ENCODE measurements at places on chromosomes 5 and 9.

DNA sequence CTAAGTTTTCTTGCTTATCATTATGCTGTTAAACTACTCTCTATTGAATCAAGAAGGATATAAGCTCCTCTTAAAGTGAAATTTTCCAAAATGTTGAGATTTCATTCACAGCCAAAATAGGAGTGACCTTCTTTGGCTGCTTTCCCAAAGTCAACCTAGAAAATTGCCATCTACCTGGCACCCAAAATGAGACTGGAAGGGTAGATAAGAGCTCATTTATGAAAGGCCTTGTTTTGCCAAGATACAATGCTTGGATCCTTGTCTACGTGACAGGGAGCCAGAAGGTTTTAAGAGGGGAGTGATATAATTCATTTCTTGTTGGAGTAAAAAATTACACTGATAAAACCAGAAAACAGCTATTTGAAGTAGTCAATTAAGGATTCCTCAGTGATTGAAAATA, 287.1 kb downstream of the IZUMO3 start:
- no peak for DNase-seq

GRCh38 chr9:6305954-6306563, 22.1 kb upstream of the TPD52L3 start:
- peak; percentile 23 for DNase-seq

DNA sequence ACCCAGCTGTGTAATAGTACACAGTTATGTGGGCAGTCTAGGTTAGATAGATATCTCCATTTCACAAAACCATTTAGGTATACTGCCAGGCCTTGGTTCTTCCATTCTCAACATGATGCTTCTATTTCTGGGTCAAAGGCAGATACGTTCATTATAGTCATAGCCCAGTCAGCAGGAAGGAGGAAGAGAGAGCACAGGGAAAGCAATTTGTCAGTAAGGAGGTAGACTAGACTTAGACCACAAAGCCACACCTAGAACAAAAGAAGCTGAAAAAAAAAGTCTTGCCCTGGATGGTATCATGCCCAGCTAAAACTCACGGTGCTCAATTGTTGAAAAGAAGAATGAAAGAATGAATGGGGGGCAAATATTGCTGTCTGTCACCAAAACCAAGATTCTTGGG, 7.6 kb downstream of the INVS start:
- no peak for DNase-seq

DNA sequence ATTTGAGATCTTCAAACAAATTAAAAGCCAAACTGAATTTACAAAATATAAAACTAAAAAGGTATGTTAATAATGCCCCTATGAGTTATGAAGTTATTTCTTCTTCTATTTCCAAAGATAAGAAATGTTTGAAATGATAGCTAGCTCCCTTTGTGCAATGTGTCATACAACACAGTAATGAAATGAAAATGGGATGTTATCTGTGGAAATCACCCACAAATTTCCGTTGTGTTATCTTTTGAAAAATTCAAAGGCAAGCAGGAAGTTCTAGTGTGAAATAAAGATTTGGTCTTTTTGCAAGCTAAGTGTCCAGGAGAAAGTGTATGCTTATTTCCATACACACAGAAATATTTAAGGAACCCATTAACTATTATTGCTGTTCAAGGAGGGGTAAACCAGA, 375.3 kb upstream of the PRR16 start:
- no peak for DNase-seq

GRCh38 chr5:98917433-98917832, 11.4 kb downstream of the CHD1 start:
- no peak for DNase-seq

DNA sequence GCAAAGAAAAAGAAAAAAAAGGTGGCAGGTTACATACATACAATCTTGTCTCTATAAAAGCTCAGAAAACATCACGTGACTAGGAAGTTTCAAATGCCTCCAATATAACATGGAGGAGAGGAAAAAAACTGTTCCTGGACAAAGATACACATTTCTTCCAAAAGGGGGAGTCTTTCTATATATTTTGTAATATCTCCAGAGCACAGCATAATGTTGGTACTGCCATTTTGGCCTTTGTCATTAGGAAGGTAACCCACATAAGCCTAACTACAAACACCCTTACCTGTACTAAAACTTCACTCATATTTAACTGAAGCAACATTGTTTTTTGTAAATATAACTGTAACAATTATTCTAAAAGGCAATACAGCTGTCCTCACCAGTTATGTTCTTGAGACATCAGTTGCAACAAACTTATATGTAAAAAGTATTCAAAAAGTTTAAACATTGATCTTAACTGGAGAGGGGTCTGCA, 1.2 kb upstream of the BTF3 start:
- peak; percentile 79 for DNase-seq

DNA sequence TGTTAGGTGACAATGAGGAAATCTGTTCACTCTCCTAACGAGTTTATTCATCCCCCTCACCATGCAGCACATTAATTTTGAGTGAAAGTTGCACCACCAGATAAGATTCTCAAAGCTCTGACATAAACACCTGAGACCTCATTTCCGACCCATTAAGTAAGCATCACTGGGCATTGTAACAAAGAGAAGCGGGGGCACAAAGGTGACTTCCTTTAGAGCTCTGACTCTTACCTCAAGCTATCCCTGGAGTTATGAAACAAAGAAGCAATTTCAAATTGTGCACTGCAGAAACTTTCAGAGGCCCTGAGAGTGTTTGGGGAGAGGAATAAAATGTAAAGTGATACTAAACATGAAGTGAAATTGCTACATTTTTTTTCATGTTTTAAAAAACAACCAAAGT, 29.5 kb downstream of the C5orf15 start:
- no peak for DNase-seq

- DNase-seq, result peak; percentile 29
Observed at GRCh38 chr5:54739371-54739770, 221.8 kb downstream of the SNX18 start.

DNA sequence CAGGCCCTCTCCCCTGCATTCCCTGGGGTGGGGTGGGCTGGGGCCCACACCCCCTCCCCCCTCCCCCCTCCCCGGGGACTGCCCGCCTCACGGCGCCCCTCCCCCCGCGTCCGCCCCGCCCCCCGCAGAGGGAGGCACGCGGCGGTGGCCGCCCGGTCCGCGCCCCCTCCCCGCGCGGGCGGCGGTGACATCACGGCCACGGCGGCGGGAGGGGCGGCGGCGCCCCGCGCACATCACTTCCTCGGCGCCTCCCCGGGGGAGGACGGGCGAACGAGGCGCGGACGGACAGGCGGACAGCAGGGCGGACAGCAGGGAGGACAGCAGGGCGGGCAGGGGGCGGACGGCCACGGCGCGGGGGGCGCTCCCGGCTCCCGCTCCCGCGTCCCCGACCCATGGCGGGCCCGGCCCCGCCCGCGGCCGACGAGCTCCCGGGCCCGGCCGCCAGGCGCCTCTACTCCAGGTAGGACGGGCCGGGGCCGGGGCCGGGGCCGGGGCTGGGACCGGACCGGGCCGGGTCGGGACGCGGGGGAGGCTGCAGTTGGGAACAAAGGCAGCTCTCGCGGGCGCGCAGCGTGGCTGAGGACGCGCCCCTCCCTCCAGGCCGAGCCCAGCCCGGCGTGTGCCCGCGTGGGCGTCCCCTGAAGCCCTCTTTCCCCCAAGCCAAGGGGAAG, at the start of gene GPSM1:
Gene GPSM1, plus strand, starts transcription at position 236 of the 671 bp plus-strand sequence. Its CDS starts 157 bp downstream, at position 393.
- peak; percentile 60 for DNase-seq

- peak; percentile 90 for DNase-seq
Observed at GRCh38 chr5:172417983-172418630, 36.2 kb downstream of the SH3PXD2B start.

DNA sequence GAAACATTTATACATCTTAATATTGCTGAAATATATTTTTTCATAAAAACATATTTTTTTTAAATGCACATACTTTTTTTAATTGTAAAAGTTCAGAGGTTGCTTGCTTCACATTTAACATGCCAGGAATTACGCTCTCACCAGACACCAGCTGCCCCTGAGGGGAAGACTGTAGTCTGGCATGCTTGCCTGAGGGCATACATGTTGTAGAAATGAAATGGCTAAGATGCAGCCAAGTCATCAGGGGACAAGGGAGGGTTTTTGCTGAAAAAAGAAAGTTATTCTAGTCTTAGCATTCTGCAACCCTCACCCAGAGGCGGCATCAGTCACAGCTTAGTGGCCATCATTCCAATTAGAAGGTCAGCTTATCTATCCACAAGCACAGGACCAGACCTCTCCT, 426.7 kb upstream of the FTMT start:
- peak; percentile 21 for DNase-seq

DNA sequence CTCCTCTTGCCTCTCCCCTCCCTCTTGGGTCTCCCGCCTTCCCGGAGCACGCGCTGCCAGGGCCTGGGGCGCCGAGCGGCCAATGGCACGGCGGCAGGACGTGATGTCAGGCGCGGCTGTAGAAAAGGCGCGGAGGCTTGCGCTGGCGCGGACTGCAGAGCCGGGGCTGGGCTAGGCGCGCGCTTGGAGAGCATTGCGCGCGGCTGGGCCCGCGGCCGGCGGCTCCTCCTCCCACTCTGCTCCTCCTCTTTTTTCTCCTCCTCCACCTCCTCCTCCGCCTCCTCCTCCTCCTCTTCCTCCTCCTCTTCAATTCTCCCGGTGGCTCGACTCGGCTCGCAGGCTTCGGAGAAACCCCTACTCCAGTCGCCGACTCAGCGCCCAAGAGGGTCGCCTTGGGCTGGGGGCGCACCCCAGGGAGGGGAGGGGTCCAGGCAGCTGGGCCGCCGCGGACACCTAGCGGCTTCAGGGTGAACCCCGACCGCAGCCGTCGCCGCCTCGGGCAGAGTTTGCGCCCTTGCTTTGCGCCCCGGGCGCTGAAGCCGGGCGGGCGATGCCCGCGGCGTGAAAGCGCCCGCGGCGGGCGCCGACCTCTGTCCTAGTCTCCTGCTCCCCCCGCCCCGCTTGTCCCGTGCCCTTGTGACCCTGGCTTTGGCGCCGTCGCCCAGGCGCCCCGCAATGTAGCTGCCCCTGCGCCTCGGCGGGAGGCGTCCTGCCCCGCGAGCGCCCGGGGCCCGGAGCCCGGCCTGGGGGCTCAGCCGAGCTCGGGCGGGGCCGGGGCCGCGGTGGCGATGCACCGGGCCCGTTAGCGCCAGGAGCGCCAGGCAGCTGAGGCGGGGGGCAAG, at the start of gene LHX2:
Gene LHX2, plus strand, starts transcription at position 309 of the 842 bp plus-strand sequence. CDS start 581 bp downstream, outside the sequence.
- peak; percentile 89 for DNase-seq

GRCh38 chr5:34511481-34511880, 144.6 kb upstream of the RAI14 start:
- no peak for DNase-seq

- DNase-seq, result no peak
Observed at GRCh38 chr5:56168066-56168478, 65.1 kb downstream of the ANKRD55 start.

DNA sequence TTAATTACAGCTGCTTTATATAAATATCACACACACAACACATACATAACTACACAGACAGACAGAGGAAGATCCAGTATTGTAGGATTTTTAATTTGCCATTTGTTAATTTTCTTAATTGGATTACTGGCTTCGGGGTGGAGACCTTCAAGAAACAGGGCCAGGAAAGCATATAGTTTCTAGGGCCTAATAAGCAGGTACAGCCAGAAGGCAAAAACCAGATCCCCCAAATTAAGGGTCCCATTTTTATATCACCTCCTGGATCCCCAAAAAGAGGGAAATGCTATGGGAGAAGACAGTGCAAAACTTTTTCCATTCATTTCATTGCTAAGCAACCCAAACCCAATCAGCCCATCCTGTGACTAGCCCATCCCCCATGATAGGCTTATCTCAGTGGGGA, 373.3 kb upstream of the FAM174A start:
- no peak for DNase-seq

DNA sequence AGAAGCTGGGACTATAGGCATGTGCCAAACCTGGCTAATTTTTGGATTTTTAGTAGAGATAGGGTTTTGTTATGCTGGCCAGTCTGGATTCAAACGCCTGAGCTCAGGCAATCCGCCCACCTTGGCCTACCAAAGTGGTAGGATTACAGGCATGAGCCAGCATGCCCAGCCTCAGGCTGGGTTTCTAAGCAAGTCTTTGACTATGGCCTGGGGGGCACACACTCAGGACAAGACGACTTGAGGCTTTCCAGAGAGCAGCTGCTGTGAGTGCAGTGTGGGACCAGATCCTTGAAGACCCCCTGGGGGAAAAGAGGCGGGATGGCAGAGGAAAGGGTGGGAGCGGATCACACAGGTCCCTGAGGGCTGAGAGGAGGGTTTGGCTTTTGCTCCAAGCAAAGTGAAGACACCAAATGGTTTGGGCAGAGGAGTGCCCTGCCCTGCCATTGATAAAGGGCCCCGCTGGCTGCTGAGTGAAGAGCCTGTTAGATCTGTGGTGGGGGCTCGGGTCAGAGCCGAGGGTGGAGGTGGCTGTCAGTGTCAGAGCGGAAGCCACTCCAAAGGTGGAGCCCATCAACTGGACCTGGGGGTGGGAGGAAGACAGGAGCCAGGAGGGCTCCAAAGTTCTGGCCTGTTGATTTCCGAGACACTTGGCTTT, 46.8 kb upstream of the FUBP3 start:
- DNase-seq, result no peak

- DNase-seq, result no peak
Observed at GRCh38 chr9:130359819-130360218, 84.9 kb upstream of the ASS1 start.

DNA sequence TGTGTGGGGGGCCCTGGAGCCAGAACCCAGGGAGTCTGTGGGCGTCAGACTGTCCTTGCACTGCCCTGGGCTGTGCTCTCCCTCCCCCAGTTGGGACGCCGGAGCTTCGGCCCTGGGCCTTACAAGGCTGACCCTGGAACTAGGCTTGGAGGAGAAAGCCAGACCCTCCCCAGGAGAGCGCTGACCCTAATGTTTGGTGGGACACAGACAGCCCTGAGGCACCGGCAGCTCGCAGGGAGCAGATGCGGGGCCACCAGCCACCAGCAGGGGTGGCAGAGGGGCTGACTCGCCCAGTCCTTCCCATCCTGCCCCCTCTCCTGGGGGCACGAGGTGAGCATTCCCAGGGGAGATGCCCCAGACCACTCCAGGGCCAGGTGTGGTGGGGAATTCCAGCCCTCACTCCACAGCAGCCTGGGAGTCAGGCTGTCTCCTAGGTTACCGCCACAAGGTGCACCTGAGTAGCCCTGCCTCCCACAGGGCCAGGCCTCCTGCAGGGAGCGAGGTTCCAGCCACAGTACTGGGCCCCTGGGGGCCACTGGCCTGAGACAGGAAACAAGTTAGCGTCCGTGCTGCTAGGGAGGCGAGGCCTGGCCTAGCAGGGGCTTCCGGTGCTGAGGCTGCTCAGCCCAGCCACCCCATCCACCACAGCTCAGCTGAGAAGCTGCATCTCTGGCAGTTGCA, 134.6 kb downstream of the OLFM1 start:
- DNase-seq, result no peak

DNA sequence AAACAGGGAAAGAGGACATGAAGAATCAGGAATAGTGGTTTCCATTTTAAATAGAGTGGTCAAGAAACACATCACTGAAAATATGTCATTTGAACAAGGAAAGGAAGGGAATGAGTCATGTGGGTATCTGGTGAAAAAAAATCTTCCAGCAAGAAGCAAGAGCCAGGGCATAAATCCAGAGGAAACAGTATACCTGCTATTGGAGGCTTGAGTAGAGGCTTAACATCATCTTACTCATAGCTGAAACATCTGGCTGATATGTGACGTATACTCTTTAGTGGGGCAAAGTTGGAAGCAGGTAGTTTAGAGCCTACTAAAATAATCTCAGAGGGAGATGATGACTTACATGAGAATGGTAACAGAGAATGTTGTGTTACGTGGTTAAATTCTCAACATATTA, 517.2 kb downstream of the CAAP1 start:
- peak; percentile 69 for DNase-seq
